Body of pancreas (tissue), 4 donors: ENCODE measurements at places on chromosomes 1 and 21. TPM values are rescaled to one million over a fixed set of nuclear protein-coding genes. Genes with fewer than 3 reads are reported as not detected.

- no peak for DNase-seq
Measured at GRCh38 chr1:41616563-41616962, 132.1 kb upstream of the EDN2 start.

TRIM45 gene
- total RNA-seq, result 7.5 TPM

DNA sequence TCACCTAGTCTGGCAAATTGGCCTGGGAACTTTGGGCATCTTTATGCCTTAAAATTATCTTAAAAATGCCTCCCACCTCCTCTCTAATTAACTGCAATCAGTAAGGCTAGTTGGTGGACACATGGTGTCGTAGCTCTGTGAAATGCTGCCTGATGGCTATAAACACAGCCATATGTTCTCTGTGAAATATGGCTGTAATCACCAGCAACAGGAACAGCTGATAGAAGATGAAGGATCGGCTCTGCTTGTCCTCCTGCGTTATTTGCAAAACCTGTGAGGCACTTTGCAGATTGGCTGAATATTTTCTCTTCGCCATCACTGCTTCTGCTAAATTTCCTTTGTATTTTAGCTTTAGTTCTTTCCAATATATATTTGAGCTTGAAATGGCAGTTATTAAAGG is 419.6 kb downstream of the RWDD3 start:
- no peak for DNase-seq

DNA sequence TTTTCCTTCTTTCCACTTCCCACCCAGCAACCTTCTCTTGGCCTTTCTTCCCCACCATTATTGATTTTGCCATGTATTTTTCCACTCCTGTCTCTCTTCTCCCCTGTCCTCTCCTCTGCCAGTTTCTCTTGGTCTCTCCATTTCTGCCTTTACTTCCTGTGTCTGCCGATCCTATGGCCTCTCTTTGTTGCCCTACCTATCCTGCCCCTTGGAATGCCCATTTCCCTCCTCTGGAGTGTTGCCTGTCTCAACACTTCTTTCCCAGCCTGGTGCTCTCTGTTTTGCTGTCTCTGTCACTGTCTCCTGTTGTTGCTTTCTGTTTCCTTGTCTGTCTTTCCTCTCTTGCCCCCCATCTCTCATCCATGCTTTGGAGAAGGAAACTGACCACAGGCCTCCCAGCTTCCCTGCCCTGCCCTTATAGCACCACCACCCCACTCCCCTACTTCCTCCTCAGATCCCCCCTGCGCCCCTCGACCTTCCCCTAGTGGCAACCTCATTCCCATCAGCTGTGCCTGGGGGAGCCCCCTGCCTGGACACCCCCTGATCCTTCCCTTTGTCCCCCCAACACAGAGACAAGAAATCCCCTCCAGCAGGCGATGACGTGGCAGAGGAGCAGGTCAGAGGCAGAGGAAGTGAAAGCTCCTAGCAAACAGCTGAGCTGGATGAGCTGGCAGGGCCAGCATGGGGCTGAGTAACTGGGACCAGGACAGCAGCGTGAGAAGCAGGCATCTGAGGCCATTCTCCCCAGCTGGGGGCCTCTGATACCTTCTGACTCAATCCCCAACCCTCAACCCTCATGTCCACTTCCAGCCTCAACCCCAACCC is 6.6 kb upstream of the ETV3L start:
- no peak for DNase-seq

- DNase-seq, result peak; percentile 41
Measured at GRCh38 chr1:12386130-12386529, 156.3 kb downstream of the VPS13D start.

GRCh38 chr1:91617285-91617765 is 116.7 kb downstream of the CDC7 start:
- DNase-seq, result peak; percentile 89

ATP1A4 gene
- total RNA-seq, result not detected

DNA sequence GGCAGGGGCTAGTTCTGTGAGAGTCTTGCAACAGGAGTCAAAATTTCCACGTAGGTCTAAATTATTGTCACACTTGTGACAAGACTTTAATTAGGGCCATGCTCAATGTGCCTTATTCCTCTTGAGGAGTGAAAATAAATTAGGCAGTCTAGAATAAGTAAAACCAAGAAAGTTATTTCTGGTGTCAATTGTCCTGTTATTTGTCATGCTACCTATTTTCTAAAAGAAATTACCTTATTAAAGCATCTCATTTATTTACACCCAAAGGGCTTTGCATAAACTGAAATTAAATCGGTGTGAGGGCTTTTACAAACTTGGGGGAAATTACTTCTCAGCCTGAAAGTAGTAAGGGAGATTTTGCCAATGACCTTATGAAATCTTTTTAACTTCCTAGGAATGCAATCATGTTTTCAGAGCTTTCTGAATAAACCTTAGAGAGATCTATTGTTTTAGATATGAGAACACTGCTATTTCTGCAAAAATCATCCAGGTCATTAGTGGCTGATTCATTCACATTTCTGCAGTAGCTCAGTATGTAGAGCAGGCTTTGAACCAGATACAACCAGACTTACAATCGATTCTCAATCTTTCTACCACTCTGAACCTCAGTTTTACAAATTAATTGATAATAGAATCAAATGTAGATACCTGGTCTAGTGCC is 221.2 kb upstream of the SAMSN1 start:
- DNase-seq, result no peak

- DNase-seq, result peak; percentile 11
Measured at GRCh38 chr1:198776602-198777029, 137.8 kb downstream of the PTPRC start.

- no peak for DNase-seq
Measured at GRCh38 chr1:7247791-7248548, 462.7 kb downstream of the CAMTA1 start.

DNA sequence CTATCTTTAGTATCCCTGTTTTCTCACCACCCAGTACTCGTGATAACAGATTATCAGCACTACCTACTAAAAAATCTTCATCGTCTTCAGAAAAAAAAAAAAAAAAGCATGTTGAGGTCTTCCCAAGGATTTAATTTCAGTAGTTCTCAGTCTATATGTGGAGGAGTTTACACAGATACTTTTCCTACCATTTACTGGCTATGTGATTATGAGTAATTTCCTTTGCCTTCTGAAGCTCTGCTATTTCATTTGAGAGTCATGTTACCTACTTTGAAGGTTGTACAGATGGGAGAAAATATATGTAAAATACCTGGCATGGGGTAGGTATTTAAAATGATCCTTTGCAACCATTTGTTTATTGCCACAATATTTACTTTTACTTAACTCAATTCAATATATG is 399.7 kb downstream of the NEGR1 start:
- no peak for DNase-seq

SELP gene
- total RNA-seq, result 2.9 TPM

TRAF3IP3 gene
- 3.6 TPM for total RNA-seq

SLC35F3 gene
- 11.7 TPM for total RNA-seq

GRCh38 chr1:47226121-47226838 is 5.7 kb downstream of the TAL1 start:
- no peak for DNase-seq

GRCh38 chr1:3904006-3904842 is 4.2 kb upstream of the C1orf174 start:
- DNase-seq, result no peak

DNA sequence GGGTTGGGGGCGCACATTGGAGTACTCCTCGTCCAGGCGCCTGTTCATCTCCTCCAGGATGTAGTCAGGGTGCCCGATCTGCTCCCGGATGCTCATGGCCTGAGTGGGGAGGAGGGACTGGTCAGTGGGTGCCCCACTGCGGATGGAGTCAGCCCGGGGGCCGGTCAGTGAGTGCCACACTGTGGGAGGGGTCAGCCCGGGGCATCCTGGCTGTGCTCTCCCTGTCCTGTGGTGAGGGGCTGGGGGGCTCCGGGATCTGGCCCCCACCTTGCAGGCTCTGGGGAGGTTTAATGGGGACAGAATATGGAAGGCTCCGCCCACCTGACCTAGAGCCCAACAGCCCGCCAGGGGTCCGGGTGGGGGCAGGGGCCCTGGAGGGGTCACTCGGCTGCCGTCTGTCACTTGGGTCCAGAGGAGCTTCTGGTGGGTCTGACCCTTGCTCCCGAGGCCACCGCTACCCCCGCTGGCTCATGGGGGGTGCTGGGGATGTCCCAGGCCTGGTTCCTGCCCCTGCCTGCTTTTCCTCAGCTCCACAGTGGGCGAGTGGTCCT is 8.8 kb downstream of the PRXL2B start:
- peak; percentile 2 for DNase-seq

- no peak for DNase-seq
Measured at GRCh38 chr21:40471103-40471502, 375.9 kb downstream of the DSCAM start.

DNA sequence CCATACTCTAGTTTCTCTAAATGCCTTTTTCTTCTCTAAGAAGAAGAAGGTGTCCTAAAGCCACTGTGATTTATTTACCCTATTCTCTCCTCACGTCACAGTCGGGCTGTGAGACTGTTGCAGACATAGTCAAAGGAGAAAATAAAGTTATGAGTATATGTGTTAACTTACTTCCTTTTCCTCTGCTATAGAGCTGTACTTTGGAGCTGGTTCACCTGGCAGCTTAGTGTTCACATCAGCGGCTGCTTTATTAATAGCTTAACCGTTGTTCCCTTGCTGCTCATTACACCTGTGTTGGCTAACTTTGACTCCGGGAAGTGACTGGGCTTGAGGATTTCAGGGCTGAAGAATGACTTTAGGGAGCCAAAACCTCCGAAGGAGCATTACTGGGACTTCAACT is 3.6 kb downstream of the PFKFB2 start:
- DNase-seq, result peak; percentile 44

- no peak for DNase-seq
Measured at GRCh38 chr1:109827466-109827865, 63.7 kb upstream of the EPS8L3 start.

DNA sequence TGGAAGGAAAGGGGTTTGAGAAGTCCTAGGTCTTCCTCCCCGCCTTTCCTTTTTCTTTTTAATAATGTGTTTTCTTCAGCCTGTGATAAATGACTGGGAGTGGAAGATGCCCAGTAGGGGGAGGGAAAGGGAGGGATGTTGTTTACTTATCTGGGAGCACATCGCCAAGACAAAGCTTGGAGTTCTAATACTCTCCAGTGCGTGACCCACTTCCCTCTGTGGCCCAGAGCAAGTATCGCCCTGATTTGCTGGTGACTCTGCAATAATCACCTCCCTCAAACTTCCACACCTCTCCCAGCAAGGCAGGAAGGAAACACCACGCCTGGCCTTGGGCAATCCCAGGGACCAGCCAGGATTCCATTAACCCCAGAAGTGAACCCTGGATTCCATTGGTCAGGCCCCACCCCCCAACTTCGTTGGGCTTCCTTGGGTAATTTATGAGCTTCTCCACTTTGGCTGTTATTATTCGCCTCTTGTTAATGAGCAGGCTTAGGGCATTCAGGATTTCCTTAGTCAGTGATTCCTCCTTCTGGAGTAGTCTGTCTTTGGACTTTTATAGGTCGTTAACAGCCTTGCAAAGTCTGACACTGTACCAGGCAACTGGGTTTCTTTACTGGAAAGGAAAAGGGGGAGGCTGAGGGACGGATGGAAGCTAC is 24.3 kb upstream of the GRHL3 start:
- DNase-seq, result no peak

CSF3R gene
- not detected for total RNA-seq

DNA sequence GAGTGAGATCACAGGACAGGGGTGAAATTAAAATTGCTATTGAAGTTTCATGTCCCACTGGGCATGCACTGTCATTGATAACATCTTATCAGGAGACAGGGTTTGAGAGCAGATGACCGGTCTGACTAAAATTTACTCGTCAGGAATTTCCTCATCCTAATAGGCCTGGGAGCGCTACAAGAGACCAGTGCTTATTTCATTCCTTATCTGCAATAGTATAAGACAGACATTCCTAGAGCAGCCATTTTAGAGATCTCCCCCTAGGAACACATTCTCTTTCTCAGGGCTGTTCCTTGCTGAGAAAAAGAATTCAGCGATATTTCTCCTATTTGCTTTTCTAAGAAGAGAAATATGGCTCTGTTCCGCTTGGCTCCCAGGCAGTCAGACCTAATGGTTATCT is 181.4 kb upstream of the ETV3 start:
- DNase-seq, result no peak

GRCh38 chr1:111628153-111628552 is 8.6 kb downstream of the RAP1A start:
- no peak for DNase-seq

RGS8 gene
- not detected for total RNA-seq

AMY1C gene
- 0.66 TPM for total RNA-seq

RIMS3 gene
- total RNA-seq, result 2.1 TPM

- DNase-seq, result no peak
Measured at GRCh38 chr1:62040450-62040849, 154.2 kb upstream of the L1TD1 start.

DNA sequence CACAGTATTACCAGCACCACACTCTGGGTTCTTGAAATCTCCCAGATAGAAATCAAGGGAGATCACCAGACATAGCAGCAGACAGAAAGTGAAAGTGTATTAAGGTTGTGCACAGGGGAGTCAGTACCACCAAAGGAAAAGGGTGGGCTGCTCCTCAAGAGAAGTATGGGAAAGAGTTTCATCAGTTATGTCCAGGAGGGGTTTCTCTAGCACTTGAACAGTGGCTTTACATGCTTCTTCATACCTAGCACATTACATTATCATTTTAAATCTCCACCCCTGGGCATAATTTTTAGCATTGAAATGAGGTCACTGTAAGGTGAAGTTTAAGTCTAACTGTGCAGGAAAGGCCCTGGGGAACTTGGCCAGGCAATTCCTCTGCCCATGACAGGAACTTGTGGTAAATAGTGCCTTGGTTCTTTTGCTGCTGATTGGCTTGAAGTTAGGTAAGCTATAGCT is 601.0 kb downstream of the NUF2 start:
- no peak for DNase-seq

NECTIN4 gene
- total RNA-seq, result 4.2 TPM

DTL gene
- total RNA-seq, result under 0.01 TPM

DNA sequence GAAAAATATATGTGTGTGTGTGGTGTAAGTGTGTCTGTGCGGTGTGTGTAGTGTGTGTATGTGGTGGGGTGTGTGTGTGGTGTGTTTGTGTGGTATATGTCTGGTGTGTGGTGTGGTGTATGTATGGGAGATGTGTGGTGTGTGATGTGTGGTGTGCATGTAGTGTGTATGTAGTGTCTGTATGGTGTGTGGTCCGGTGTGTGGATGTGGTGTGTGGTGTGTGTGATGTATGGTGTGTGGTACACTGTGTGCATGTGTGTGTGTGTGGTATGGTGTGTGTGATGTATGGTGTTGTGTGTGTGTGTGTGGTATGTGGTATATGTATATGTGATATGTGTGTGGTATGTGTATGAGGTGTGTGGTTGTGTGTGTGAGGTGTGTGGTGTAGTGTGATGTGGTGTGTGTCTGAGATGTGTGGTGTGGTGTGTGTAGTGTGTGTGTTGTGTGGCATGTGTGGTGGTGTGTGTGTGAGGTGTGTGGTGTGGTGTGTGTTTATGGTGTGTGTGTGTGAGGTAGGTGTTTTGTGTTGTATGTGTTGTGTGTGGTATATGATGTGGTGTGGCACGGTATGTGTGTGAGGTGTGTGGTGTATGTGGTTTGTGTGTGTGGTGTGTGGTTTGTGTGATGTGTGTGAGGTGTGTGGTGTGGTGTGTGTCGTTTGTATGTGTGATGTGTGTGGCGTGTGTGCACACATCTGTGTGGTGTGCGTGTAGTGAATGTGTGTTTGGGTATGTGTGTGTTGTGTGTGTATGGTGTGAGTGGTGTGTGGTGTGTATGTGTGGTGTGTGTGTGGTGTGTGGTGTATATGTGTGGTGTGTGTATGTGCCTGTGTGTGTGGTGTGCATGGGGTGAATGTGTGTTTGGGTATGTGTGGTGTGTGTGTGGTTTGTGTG is 35.3 kb upstream of the ABCG1 start:
- no peak for DNase-seq

CFHR4 gene
- total RNA-seq, result not detected
